Cardiac fibroblast (primary cell): ENCODE measurements at places on chromosomes 6 and 20.

GRCh38 chr6:154602296-154602695, 91.8 kb upstream of the CNKSR3 start:
- DNase-seq = no peak

DNA sequence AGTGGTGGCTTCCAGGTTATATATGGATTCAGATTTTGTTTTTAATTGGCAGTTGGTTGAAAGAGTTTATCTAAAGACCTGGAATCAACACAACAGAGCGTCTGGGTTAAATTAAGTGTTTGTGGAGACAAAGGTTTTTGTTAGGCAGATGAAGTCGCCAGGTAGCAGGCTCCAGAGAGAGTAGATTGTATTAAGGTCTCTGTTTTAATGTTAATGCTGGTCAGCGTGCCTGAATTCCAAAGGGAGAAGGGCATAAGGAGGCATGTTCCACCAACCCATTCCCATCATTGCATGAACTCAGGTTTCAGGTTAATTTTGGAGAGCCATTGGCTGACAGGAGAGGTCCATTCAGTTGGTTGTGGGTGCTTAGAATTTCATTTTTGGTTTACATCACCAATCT, 744.1 kb upstream of the GJE1 start:
- DNase-seq = no peak

GRCh38 chr6:10510592-10511367, 10.4 kb upstream of the GCNT2 start:
- peak; percentile 14 for DNase-seq

GRCh38 chr6:165767228-165767627, 104.2 kb upstream of the PDE10A start:
- DNase-seq = peak; percentile 76

GRCh38 chr6:34341481-34341971, 50.9 kb downstream of the NUDT3 start:
- peak; percentile 39 for DNase-seq

- DNase-seq = no peak
These were observed 63.0 kb upstream of the THBS2 start for GRCh38 chr6:169316651-169317050.

DNA sequence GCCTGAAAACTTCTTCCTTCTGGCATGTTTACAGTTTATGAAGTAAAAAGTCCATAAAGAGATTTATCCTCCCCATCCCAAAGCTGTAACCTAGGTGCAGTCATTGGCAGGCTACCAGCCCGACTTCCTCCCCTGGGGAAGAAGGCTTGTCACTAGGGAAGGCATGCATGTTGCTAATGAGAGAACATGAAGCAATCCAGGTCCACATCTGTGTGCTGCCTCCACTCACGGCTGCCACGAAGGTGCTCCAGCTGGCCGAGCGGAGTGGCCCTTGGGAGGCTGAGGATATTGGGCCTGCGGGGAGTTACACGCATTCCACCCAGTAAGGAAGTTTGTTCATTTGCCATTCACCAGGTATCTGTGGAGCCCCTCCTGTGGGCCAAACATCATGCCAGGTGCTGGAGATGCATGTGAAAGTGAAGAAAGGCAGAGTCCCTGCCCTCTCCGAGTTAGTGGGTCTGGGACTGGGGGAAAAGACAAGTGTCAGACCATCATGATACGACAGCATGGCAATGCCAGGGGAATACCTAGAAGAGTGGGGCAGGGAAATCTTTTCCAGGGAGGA, 257.0 kb downstream of the NRN1 start:
- DNase-seq = no peak

GRCh38 chr6:14270925-14271788, 153.6 kb downstream of the CD83 start:
- DNase-seq = peak; percentile 91

DNA sequence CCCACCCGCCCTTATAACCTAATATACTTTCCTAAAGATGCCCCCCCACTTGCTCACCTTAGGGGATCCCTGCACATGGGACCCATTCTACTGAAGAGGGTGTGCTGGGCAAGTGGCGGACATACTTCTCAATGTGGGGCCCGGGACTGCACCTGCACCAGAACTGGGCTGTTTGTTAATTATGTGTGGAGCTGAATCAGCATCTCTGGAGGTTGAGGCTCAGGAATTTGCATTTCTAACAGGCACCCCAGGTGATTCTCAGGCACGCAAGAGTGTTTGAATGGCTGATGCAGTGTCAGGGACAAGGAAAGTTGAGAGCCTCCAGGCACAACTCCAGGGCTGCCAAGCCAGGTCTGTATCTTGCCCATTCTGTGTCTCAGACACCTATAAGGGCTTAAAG, 8.9 kb upstream of the PTPRT start:
- DNase-seq = no peak

GRCh38 chr20:62133051-62133845, 9.9 kb downstream of the PSMA7 start:
- DNase-seq = no peak

GRCh38 chr6:100627911-100628758, 163.4 kb upstream of the SIM1 start:
- no peak for DNase-seq

DNA sequence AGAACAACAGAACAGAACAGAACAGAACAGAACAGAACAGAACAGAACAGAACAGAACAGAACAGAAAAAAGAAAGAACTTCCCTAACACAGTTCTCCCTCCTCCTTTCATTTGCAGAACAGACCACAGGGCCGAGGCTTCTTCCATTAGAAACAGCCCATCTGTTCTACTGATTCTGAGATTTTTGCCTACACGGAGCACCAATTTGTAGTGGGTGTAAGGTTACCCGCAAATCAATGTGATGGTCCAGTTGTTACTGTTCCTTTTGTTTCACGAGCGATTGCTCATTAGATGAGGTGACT, 734 bp upstream of the OGFRL1 start:
- no peak for DNase-seq

DNA sequence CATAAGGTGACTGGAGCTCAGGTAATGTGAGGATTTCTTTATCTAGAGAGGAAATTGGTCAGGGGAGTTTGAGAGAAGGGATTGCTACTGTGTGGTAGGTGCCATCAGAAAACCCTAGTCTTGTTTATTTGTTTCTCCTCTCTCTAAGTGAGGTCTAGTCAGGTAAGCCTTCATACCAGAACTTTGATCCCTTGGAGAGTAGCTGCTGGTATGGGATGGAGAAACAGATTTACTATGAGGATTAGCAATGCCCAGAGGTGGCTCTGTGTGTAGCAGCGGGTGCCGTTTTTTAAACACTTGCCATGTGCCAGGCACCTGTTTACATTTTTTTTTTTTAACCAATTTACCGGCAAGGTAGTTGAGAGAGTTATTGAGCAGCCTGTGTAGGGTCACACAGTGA, 19.5 kb downstream of the CMTR1 start:
- DNase-seq = no peak

DNA sequence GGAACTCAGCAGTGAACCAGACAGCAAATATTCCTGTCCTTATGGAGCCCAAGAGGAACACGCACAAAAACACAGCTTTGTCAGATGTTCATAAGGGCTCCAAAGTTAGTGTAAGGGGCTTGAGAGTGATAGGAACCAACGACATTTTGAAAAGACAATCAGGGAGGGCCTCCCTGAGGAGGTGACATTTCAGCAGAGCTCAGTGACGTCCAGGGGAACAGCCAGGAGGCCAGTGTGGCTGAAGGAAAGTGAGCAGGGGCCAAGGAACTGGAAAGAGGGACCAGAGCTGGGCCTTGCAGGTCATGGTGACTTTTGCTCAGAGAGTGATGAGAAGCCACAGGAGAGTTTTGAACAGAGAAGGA, 16.1 kb downstream of the NOL4L start:
- no peak for DNase-seq

DNA sequence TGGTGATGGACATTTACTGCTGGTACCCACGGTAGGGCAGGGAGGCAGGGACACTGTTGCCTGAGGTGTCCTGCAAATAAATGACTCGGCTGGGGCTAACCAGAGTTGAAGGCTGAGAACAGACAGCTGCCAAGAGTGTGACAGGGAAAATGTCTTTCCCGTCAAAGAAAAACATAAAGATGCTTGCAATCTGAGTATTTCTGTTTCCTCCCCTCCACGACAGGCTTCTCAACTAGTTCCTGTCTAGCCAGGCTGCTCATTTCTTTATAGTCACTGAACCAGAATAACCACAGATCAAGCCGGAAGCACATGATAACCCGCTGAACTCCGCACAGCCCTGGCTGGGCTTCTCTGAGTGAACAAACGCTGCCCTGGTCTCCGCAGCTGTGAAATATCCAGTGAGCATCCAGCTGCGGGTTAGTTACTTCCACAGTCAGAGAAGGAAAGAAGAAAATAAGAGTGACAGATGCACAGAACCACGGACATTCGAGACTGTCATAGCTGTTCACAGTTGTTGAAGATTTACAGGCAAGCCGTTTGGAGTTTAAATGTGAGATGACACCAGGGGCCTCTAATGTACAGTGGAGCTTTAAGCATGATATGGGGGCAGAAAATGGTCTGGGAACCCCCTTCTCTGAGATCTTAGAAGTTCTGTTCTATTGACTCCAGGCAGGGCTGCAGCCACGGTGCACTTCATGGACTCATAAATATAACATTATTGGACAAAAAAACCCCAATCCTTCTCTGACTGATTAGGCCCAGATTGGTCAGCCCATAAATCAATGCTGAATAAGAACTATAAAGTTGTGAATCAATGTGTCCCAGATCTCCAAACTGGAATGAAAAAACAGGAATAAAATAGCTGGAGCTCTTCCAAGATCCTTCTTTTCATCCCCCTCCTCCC, 299.9 kb upstream of the SUPT3H start:
- peak; percentile 48 for DNase-seq

- DNase-seq = peak; percentile 55
These were observed 108.3 kb upstream of the PHACTR1 start for GRCh38 chr6:12608016-12608860.

DNA sequence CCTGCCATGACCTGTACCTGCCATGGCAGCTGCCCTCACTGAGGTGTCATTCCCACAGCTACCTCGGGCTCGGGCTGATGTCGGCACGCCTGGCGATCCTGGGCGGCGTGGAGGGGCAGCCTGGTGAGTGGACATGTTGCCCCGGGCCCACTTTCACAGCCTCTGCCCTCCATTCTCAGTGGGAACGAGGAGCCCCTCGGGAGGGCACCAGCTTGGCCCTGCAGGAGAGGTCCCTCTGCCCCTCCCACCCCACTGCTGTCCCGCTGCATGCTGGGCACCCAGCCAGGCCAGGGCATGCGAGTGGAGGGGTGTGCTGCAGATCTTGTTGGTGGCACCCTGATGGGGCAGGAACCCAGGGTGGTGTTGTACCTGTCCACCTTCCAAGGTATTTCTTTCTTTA, 23.0 kb downstream of the ENTPD6 start:
- DNase-seq = no peak

GRCh38 chr6:135493218-135493961, 4.2 kb downstream of the AHI1 start:
- DNase-seq = peak; percentile 80

GRCh38 chr6:139539852-139540251, 165.4 kb upstream of the CITED2 start:
- DNase-seq = peak; percentile 92

DNA sequence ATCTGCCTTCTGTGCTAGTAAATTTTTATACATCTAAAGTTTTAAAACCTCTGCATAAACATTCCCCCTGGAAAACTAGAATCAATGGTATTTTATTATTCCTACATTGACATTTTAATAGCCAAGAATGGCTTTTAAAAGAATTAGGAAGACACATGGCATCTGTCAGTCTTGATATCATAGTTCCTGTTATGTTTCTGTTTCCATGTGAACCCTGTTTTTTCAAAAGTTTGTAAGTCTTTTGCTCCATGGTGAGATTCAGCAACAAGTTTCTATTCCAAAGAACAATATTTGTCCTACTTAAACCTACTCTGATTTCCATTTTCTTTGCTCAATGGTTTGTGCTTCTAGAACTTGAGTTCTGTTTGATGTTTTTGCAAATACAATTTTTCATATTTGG, 95.2 kb downstream of the PLEKHG1 start:
- DNase-seq = no peak

DNA sequence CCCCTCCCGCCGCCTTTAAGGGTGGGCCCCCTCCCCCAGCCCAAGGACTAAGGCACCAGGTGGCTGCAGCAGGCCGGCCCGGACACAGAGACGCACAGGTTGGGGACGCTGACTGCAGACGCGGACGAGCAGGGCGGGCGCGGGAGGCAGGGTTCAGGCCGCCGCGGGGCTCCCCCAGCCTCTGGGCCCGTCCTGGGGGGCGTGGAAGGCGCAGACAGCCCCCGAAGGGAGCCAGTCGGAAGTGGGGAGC, 9.3 kb downstream of the DUSP15 start:
- DNase-seq = no peak

GRCh38 chr20:52268184-52268749, 76.7 kb upstream of the ZFP64 start:
- DNase-seq = peak; percentile 17

GRCh38 chr6:43996618-43997344, 130.5 kb downstream of the MRPL14 start:
- no peak for DNase-seq

GRCh38 chr6:90383196-90383822, 86.7 kb upstream of the BACH2 start:
- no peak for DNase-seq
